ENCODE measurements at places on chromosomes 16 and 17.

GRCh38 chr16:82156761-82157533 lies 13.1 kb downstream of the MPHOSPH6 start:
- DNase-seq = peak; percentile 16

GRCh38 chr17:32903774-32904673 lies 23.9 kb upstream of the TMEM98 start:
- no peak for DNase-seq

GRCh38 chr16:87435372-87436224 lies 43.5 kb downstream of the MAP1LC3B start:
- DNase-seq = peak; percentile 67

- no peak for DNase-seq
Measured at GRCh38 chr17:21034340-21035235, 8.2 kb downstream of the USP22 start.

DNA sequence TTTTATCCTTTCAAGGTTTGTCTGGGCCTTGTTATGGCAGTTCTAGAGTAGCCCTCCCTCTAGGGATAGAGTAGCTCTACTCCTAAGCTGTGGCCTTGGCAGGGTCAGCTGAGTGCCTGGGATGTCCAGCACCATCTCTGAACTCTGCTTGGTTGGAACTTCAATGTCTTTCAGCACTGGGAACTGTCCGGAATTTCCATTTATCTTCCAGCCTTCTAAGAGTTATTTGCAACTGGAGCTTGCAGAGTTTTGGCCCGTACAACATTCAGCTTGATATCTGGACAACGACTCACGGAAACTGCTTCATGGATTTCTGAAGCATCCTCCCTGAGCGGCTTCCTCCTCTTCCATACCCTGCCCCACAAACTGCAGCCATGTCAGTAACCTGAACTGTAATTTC lies 22.9 kb downstream of the MMD start:
- no peak for DNase-seq

DNA sequence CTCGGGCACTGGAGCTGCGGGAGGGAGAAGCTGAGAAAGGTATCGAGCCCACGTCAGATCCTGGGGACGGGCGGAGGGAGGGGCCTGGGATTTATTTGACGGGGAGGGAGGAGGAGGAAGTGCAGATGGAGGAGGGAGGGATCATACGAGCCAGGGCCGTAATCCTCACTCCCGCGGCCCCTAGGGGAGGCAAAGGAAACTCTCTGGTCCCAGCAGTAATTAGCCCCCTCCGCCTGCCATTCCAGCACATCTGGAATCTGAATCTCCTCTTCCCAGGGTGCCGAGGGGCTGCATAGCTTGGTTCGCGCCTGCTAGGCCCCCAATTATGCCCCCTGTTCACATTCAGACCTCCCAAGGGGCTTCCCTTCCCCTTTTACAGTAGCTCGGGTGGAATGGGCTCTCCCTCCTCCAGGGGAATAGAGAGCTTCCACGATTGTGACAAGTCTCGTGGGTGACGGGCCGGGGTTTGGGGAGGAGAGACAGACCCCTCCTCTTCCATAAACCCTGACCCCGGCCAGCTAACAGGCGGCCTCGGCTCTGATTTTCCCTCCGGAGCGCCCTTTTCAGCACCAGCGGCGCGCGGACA lies at the start of gene SEZ6L2:
SEZ6L2 (minus strand) TSS at position 35 of the 586 bp plus-strand sequence. CDS start 531 bp downstream, outside the sequence.
- peak; percentile 88 for DNase-seq

- no peak for DNase-seq
Measured at GRCh38 chr16:78489072-78489471, 389.6 kb downstream of the WWOX start.
